ENCODE measurements at places on chromosomes 6 and 20.

DNA sequence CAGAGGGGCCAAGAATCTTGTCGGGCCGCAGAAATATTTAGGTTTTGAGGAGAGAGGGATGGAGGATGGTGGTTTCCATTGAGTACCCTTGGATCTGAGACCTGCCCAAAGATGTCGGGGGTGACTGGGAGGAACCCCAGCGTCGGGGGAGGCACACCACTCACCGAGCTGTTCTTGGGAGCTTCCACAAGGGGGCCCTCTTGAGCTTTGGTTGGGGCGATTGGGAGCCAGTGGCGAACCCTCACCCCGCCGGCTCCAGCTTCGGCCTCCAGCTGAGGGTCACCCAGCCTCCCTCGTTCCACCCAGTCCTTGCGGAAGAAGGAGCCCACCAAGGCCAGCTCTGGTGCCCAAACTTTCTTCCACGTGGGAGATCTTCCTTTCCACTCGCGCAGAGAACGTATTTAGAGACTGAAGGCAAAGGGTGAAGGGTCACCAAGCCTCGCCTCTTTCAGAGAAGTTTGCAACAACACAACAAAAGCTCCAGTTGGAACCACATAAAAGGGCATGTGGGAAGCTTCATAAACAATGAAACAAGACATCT lies 33.6 kb downstream of the APCDD1L start:
- no peak for DNase-seq

DNA sequence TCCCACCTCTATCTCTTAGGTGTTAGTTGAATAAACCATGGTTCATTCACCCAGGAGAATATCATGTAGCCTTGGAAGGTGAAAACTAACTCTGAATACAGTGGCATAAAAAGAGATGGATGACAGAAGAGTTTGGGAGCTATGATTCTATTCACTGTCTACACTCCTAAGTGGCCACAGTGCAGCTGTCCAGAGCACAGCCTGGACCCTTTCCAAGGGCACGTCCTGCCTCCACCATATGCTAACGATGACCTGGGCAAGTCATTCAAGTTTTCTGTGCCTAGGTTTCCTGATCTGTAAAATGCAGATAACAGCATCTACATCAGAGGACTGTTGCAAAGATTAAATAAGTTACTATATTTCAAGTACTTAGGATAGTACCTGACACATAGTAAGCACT lies 314.1 kb downstream of the PTPRT start:
- no peak for DNase-seq

- DNase-seq = no peak
These were observed 12.8 kb upstream of the ARMC12 start for GRCh38 chr6:35724059-35724458.

GRCh38 chr20:35893942-35894341 lies 60.4 kb downstream of the SCAND1 start:
- no peak for DNase-seq

DNA sequence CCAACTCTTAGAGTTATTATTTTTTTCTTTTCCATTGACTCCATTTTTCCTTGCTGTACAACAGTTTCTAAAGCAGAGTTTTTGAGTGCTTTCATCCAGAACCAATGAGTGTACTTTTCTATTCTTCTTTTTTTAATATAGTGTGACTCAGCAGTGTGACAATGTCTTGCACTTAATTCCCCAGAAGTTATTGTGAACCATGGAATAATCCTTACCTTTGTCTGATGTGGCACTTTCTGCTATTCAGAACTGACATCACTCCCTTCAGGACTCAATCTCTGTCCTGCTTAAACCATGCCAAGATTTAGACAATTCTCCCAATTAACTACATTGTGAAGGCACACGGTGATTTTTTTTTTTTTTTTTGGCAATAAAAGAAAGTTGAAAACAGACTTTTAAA lies 41.5 kb downstream of the GRIK2 start:
- no peak for DNase-seq

- peak; percentile 70 for DNase-seq
These were observed 35.7 kb upstream of the ID1 start for GRCh38 chr20:31569163-31570020.

Measured in sigmoid colon (tissue), 7 donors.